ENCODE measurements at places on chromosomes 7 and 10.

DNA sequence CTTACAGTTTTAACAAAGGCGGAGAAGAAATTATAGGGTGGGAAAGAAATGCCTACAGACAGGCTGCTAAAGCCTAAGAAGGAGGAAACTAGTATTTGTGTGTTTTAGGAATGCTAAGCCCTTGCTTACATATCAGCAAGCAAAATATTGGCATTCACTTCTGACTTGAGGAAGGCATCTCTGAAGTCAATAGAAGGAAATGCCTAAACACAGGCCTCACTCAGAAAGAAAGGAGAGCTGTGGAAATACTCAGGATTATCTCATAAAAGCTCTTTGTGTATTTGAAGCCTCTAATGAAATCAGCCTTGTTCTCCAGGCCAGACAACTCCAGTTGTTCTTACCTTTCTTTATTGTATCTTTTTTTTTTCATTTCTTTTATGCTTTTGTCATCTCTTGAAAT lies 158.0 kb downstream of the AUTS2 start:
- DNase-seq: no peak

GRCh38 chr7:135842446-135843179 lies 94.0 kb upstream of the FAM180A start:
- no peak for DNase-seq

- DNase-seq: no peak
Measured at GRCh38 chr10:60883187-60883586, 60.8 kb downstream of the RHOBTB1 start.

GRCh38 chr10:88901206-88901983 lies 21.4 kb downstream of the STAMBPL1 start:
- no peak for DNase-seq

GRCh38 chr10:73493781-73494180 lies 2.0 kb downstream of the PPP3CB start:
- DNase-seq: no peak

DNA sequence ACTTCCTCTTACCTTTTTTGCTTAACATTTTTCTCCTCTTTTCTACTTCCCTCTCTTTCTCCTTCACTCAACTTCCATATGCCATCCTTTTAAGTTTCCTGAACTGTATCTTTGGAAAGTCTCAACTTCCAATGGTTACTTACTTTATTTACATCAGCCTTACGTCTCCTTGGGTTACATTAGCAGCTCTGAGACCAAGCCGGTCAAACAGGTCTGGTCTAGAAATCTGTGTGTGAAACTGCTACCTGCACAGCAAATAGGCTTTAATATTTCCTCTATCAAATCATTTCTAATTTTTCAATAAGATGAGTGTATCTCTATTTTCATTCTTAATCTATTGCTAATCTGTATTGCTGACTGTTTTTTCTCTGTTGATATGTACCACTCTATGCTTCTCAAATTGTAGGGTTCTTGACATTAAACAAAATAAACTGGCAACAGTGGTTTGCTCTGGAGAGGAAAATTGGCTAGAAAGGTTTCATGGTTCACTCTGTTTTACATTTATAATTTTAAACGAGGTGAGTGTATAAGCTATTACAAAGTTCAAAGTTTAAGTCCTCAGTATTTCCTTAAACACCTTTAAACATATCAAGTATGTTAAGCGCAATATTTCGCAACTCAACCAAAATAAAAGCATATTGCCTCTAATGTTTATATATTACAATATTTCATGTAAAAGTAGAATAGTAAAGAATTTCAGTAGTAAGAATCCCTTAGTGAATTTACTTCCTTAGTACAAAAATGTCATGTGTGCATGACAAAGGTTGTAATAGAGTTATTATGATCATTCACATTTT lies 3.6 kb upstream of the SEMA3C start:
- no peak for DNase-seq

DNA sequence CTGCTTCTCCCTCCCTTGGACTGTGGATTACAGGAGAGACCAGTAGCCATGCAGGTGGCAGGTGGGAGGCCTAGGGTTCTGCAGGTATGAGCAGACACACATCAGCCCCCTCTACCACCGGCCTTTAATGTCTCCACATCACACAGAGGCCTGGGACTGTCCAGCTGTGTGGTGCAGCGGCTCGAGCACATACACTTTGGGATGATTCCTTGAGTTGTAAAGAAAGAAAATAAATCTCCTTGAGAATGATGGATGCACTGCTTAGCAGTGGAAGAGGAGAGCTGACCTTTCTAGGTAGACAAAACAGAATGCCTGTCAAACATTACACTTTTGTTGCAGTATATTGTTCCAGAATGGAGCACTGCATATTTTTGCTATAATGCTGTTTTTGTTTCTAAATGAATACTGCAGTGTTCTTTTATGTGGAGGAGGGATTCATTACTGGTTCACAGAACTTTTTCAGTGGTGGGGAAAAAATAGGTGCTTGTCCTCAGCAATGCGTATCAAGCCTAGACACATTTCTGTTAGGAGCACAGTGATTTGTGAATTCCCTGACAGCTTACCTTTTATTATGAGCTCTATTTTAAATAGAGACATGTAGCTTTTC lies 66.0 kb downstream of the PTPRE start:
- DNase-seq: no peak

GRCh38 chr10:42948040-42948439 lies 128.8 kb upstream of the RET start:
- no peak for DNase-seq

DNA sequence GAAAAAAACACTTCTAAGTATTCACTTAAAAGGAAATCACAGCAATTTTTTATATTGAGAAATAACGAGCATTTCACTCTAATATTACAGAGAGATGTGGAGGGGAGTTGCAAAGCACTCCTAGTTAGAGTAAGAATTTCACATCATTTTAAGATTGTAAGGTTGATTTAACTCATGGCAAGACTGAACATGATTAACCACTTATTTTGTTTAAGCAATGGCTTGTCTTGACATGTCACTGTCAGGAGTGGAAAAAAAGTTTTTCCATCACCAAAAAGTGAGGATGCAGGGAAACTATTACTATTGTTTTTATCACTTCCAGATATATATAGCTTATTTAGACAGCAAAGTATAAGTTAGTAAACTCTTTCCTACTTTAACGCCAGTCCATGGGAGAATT lies 27.1 kb downstream of the CD36 start:
- no peak for DNase-seq

DNA sequence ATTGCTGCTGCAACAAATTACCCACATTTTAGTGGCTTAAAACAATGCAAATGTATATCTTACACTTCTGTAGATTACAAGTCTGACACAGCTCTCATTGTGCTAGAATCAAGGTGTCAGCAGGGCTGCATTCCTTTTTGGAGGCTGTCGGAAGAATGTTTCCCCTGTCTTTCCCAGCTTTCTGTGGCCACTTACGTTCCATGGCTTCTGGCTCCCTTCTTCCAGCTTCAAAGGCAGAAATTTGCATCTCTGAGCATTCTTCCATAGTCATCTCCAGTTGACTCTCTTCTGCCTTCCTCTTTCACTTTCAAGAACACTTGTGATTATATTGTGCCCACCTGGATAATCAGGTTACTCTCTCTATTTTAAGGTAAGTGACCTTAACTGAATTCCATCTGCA lies 125.3 kb downstream of the GPR158 start:
- DNase-seq: no peak

- no peak for DNase-seq
Measured at GRCh38 chr7:14765731-14766130, 136.8 kb downstream of the DGKB start.

GRCh38 chr10:22626784-22627183 lies 87.6 kb downstream of the PIP4K2A start:
- no peak for DNase-seq

DNA sequence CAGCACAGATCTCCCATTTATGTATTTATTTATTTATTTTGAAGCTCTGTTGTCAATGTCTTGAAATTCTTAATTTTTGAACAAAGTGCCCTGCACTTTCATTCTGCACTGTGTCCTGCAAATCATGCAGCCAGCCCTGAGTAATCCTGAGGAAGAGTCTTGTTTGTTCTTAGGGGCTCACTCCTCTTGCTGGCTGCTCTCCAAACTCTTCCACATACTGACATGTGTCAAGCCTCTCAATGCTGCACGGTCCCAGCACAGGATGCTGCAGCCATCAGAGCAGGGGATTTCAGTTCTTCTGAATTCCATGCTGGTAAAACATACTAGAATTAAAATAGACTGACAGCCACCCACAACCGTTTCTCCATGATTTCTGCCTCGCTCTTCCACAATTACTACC lies 207.2 kb downstream of the PARD3 start:
- no peak for DNase-seq

DNA sequence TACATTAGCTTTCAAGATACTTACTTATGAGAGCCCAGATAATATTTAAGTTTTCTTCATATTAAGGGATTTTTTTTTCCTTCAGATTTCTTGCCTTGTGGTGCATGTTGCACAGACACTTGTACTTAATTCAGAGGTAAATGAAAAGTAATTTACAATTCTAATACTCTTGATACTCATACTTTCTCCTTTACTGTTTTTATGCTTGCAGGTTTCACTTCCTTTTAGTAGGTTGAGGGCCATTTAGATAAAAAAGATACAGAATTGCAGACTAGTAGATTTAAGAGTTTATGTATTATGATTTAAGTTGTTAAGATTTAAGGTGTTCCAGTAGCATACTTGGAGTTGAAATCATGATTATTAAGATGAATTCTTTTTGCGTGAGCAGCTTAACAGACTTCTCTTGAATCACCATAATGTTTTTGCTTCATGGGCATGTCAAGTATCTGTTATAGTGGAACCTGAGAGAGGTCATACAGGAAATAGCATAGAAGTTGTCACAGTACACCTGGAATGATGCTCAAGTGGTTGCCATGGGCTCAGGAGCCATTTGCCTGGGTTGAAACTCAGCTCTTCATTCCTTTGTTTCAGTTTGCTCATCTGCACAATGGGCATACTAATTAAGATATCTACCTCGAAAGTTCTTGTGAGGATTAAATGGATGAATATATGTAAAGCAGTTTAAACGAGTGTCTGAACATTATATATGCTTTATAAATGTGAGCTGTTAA lies 174.8 kb upstream of the PRPS1L1 start:
- no peak for DNase-seq

GRCh38 chr7:132276976-132277725 lies 299.1 kb downstream of the PLXNA4 start:
- DNase-seq: no peak
